ENCODE measurements at places on chromosomes 1 and 21.

- DNase-seq, result peak; percentile 20
These were observed 402 bp upstream of the AK4 start for GRCh38 chr1:65147424-65148177.

GRCh38 chr1:161382214-161383019, 14.7 kb upstream of the CFAP126 start:
- DNase-seq, result peak; percentile 58

- no peak for DNase-seq
These were observed 484.8 kb downstream of the PTPRC start for GRCh38 chr1:199123615-199124014.

DNA sequence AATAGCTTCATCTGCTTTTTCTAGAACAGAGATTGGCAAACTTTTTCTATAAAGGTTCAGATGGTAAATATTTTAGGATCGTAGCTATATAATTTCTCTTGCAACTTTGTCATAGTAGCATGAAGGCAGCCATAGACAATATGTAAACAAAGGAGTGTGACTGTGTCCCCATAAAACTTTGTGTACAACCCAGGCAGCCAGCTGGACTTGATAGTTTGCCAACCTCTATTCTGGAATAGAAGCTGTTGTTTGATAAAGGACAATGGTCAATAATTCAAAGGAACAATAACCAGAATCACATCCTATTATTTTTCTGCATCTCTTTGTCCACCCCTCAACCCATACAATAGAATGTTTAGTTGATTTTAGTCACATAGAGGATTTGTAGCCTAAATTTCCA, 286.7 kb downstream of the LMX1A start:
- no peak for DNase-seq

DNA sequence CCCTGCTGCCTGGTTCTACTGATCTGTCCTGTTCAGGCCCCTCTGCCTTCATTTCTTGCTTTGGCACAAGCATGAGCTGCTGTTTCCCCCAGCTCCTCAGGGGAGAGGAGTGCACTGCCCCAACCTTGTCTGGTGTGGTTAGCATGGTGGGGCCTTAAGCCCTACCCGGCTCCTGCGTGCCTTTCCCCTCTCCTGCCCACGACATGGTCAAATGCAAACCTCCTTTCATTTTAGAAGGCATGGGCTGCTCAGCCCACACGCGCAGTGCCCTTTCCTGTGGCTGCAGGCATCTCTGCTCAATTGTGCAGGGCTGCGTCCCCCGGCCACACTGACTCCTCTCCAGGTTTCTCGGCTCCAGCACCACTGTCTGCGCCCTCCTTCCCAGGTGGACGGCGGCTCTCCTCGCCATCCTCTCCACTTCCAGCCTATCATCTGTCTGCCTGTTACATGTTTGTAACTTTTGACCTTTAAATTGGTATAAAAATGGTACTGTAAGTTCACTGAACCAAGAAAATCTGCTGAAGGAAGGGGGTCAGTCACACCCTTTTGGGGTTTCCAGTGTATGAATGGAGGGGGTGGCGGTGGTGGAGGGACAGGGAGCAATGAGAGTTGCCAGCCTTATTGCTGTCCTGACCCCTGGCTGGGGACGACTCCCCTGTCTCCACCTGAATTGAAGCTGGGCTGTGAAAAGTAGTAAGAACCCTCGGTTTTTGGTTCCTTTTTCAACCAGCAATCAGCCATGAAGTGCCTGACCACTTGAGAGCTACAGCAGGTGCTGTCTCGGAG, 5.1 kb downstream of the PDE9A start:
- DNase-seq, result no peak

DNA sequence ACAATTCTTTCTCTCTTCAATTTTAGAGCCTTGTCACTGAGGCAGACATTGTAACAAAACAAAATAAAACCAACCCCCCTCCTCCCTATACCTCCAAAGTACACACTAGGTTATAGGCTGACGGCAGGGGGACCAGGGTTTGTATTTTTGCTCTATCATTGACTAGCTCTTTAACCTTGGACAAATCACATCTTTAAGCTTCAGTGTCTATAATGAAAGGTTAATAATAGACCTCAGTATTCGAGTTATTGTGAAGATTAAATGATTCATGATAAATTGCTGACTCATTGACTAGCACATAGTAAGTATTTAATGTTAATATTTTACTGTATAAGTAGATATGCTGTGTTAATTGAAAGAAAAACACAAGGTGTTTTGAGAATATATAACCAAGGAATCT, 1267.6 kb upstream of the ADGRL2 start:
- DNase-seq, result no peak
